Esophagus squamous epithelium (tissue), 5 donors: ENCODE measurements at places on chromosomes 6 and 20.

DNA sequence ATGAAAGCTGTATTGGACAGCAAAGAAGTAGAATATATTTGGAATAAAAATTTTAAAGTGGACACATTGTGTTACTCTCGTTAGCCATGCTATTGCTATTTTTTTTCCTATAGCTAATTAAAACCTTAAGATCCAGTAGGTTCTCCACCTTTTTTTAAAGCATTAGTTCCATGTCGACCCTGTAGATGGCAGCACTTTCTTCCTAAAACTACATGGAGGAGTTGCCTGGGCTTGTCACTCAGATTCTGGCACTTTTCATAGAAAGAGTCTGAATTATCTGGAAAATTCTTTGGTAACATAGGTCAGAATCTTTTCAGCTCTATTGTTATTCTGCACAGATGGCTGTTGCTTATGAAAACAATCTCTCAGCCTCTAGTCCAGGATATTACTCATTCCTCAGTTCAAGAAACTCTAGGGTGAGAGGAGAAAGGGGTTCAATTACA, 42.0 kb upstream of the ESR1 start:
- DNase-seq, result no peak

GRCh38 chr20:7897781-7898364, 42.4 kb downstream of the HAO1 start:
- no peak for DNase-seq

GRCh38 chr20:52269321-52269720, 77.7 kb upstream of the ZFP64 start:
- DNase-seq, result no peak

DNA sequence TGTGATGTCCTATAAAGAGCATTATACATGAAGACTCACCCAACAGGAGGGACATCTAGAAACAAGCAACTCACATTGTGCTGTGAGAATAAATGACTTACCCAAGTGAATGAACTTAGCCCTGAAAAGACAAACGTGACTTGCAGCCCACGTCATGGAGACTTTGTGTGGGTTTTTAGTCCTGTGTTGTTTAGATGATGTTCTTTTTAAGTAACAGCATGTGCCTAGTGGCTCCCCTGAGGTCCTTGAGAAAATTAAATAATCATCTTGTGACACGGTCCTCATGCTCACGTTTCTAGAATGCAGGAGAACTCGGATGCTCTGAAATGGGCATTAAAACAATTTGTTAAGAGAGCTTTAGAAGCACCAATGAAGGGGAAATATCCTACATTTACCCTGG, 165.1 kb downstream of the SASH1 start:
- DNase-seq, result no peak

DNA sequence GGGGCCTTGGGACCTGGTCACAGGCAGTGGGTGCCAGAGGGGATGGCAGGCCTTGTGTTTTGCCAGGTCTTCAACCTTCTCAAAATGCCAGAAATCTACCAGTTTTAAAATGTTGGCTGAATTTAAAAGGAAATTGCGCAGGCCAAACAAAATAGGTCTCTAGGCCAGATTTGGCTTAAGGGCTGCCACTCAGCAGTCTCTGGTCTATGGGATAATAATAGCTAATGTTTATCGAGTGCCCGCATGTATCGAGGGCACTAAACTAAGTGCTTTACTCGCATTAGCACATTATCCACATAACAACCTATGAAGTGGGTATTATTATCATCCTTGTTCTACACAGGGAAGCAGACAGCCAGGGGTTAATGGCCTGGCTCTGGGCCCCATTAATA, 11.0 kb downstream of the E2F3 start:
- DNase-seq, result no peak

- no peak for DNase-seq
Measured at GRCh38 chr6:105105094-105105493, 74.7 kb downstream of the POPDC3 start.

DNA sequence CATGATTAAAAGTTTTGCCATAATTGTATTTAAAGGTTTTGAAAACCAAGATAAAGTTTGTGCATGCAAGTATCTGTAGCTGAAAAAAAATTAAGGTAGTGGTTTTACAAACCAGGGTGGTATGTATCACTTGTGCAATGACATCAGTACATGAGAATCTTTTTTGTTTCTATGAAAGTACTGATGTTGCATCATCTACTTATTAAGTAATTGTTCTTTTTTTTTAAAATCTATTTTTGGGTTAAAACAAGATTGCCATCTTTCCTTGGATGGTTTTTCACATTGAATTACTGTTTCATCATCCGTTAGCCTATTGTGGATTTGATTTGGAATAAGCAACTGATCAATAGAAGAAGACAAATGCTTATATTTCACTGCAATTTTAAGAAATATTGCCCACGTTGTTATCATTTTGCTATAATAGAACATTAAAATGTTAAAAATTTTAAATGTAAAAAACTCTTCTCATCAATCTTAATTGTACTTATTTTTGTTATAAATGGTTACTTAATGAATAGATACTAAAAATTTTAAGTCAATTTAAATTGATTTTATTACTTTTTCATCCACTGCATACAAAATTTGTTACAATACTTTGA, 39.8 kb upstream of the TAGAP start:
- DNase-seq, result no peak

DNA sequence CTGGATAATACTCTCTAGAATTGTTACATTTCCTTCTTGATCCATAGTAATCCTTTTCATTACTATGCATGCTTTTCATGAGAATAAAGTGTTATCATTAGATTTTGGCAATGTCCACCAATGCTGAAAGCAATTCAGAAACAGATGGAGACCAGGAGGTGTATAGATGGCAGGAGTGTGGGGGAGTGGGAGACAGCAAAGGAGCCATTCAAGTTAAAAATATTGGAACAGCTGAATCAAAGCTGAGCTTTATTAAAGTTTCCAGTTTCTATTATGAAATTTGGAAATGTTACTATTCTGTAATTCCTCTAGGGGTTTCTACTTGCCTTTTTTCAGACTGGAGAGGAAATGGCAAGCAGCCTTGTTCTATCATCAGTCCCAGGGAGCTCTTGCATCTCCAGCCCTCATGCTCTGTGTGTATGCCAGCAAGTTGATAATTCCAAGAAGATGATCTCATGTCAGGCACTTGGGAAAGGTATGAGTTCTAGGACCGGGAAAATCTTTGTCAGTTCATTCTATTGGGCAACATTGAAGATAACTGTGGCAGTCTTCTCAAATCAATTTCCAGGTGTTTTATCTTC, 228.0 kb downstream of the CD109 start:
- DNase-seq, result no peak

DNA sequence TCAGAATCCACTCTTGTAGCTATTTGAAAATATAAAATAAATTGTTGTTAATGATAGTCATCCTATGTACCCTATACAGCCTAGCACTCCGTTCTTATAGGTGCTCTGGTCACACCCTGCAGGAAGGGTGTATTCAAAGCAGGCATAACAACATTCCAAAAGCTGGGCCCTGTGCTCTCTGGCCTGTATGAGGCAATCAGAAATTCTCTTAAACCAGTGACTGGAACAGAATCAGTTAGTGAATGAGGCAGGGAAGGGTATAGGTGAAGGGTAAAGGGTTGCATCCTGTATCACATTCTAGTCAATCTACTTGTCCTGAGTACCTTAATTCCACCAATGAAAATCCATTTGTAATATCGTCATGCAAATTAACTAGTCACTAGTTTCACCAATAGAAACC, 154.5 kb upstream of the ZNF217 start:
- DNase-seq, result no peak

DNA sequence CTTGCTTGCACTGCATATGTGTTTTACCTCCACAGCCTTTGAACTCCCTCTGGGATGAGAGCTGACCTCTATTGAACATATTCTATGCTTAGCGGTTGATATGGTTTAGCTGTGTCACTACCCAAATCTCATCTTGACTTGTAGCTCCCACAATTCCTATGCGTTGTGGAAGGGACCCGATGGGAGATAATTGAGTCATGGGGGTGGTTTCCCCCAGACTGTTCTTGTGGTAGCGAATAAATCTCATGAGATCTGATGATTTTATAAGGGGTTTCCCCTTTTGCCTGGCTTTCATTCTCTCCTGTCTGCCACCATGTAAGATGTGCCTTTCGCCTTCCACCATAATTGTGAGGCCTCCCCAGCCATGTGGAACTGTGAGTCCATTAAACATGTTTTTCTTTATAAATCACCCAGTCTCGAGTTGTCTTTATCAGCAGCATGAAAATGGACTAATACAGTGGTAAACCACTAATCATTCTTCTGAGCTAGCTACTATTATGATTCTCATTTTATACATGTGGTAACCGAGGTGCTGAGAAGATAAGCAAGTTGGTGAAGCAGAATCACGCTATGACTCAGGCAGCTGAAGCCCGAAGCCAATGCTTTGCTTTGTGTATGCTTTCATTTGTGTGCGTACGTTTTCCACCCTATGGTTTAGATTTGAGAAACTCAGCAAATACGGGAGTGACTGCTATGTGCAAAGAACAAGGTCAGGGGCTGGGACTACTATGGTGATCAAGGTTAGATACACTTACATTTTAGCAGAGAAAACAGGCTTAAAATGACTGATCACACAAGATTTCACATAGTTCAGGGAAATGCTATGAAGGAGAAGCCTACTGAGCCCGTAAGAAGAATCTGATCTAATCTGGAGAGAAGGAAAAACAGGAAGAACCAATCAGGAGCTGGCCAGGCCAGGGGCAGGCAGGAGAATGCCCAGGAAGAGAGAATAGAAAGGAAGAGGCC, 363.5 kb downstream of the ESR1 start:
- DNase-seq, result no peak

- no peak for DNase-seq
Measured at GRCh38 chr20:46217583-46217982, 90.7 kb downstream of the CDH22 start.

DNA sequence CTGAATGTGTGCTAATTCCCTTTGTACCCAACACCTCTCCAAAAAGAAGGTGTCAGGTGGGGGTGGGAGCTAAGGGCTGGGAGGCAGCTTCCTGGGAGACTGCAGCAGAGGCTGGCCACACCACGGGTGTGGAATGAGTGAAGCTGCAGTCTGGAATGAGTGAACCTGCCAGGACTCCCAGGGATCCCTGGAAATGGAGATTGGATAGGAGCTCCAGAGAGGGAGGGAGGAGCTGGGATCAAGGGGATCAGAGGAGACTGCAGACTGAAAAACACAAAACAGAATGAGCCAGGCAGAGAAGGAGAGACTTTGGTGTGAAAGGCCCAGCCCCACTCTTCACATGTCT, 387.0 kb upstream of the SULF2 start:
- no peak for DNase-seq

- no peak for DNase-seq
Measured at GRCh38 chr6:157631412-157631811, 191.6 kb upstream of the SNX9 start.

DNA sequence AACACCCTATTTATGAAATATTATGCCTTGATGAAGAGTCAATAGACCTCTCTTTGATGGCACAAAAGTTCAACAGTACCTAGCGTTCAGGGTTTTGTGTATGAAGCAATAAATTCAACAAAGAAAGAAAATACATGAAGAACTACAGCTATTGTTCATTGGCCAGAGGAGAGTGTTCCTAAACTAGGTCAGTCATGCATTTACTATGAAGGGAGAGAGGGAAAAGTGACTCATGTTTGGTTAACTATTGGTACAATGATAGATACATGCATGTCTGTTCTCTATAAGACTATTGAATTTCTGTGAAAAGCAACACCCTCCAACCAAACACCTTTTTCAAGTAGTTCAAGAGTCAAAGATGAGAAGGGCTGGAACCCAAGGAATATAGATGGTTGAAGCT, 50.7 kb downstream of the CLIC5 start:
- no peak for DNase-seq

GRCh38 chr6:151773382-151773781, 34.1 kb upstream of the ESR1 start:
- no peak for DNase-seq

DNA sequence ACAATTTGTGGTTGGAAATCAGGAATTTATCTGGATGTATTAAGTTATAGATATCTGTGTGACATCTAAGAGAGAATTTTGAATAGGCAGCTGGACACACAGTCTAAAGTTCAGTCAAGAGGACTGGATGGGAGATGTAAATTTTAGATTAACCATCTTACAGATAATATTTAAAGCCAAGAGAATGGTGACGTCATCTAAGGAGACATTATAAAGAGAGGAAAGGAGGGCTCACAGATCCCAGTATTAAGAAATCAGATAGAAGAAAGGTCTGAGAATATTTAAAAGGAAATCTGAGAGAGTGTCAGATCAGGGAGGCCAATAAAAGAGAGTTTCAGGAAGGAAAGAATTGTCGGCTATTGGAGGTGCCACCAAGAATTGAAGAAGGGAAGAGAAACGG, 9.4 kb downstream of the COL19A1 start:
- no peak for DNase-seq

DNA sequence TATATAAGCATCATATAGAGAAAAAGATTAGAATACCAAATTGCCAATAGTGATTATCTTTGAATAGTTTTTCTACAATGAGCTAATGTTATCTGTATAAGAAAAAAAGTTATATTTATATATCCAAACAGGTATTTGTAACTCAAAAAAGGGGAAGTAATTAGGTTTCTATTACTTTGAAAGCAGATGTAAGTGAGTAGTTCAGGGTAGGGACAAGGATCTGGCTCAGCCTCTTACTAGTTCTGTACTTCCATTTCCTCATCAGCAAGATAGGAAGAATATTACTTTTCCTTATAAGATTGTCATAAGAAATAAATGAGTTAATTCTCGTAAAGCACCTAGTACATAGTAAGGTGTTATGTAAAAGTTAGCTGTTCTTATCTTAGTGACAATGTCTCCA, 32.2 kb downstream of the AHI1 start:
- DNase-seq, result no peak

DNA sequence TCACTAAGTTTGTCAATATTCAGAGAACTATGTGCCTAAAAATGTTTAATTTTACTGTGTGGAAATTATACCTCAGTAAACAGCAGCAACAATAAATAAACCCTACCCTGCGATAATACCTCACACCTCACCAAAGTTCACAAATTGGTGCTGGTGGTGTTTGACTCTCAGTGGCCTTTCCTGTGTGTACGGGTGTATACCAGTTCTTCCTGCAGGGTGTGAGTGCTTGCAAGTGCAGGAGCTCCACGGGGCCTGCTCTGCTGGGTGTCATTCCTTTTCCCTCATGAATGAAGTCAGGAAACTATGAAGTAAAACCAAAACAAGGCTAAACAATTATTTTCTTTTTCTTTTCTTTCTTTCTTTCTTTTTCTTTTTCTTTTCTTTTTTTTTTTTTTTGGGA, 4.1 kb upstream of the ENPP5 start:
- DNase-seq, result no peak

GRCh38 chr6:46243754-46244153, 73.0 kb upstream of the ENPP5 start:
- no peak for DNase-seq

GRCh38 chr6:37399131-37399530, 33.9 kb upstream of the CMTR1 start:
- DNase-seq, result no peak

DNA sequence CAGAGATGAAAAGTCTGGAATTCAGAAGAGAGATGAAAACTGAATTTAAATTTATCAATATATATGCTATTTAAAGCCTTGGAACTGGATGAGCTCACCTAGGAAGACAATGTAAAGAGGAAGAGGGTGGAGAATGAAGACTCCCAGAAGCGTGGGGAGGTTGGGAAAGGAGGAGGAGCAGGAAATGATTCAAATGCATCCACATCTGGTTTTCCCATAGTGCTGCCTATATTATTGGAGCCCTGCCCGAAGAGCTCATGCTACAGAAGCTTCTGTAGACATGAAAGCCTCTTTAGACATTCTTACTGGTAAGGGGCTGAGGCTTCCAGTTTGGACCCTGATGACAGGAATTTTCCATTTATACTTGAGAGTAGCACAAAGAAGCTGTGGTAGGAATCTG, 19.2 kb downstream of the PDE7B start:
- no peak for DNase-seq

- DNase-seq, result no peak
Measured at GRCh38 chr6:133456439-133456838, 215.3 kb downstream of the EYA4 start.

GRCh38 chr6:37923514-37923913, 104.0 kb downstream of the ZFAND3 start:
- no peak for DNase-seq
